ENCODE measurements at places on chromosomes 6 and 20.

- no peak for DNase-seq
Measured at GRCh38 chr6:14542670-14543366, 425.2 kb downstream of the CD83 start.

DNA sequence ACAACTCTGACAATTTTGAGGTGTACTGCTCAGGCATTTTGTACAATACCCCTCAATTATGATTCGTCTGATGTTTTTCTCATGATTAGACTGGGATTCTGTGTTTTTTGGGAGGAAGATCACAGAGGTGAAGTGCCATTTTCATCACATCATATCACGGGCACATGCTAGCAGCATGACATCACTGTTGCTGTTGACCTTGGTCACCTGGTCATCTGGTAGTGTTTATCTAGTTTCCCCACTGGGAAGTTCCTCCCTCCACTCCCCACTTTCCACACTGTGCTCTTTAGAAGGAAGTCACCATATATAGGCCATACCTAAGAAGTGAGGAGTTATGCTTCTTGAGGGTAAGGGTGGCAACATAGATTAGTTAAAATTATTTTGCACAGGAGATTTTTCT lies 20.8 kb downstream of the GCM2 start:
- DNase-seq, result no peak

GRCh38 chr6:148700741-148701311 lies 46.0 kb upstream of the UST start:
- no peak for DNase-seq

DNA sequence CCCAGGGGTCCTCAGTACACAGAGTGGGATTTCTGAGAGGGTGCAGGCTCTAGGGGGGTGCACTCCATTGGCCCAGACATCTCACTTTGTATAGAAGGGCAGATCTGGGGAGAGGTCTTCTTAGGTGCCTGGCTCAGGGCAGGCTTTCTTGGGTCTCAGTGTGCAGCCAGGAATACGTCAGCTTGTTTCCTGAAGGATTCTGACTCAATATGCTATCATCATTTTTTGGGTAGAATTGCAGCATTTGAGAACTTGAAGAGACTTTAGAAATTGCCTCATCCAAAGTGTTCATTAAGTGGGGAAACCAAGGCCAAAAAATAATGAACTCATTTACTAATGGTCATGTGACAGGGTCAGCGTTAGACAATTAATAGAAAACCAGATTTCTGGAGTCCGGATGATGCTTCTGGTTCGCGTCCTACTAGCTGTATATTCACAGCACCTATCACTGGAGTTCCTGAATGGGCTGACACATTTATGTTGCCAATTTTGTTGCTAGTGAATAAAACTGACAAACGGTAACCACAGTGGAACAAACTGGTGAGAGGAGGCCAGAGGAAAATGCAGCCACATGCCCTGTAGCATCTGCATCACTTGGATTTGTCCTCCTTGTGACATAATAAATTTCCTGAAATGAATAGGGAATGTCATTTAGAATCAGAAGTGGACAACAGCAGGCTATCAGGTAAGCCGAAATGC lies 238.9 kb downstream of the TBC1D7 start:
- no peak for DNase-seq

- DNase-seq, result peak; percentile 36
Measured at GRCh38 chr6:52049252-52050050, 38.0 kb downstream of the PKHD1 start.

DNA sequence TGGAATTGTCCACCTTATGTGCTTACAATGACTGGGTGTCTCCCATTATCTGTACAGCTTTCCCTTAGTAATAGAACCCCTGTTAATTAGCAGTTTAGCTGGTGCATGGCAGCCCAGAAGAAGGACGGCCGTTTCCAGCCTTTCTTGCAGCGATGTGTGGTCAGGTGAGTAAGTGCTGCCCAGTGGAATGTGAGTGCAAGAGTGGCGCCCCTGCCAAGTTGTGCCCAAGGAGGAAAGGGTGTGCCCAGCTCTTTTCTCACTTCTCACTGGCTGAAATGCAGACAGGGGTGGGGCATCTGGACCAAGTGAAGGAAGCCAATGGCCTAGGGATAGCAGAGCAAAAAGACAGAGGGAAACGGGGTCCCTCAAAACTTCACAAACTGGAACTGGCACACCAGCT lies 296.8 kb downstream of the PREX1 start:
- DNase-seq, result no peak

GRCh38 chr6:150008588-150008987 lies 16.7 kb downstream of the RAET1L start:
- DNase-seq, result no peak

GRCh38 chr6:160203953-160204352 lies 54.7 kb downstream of the SLC22A2 start:
- no peak for DNase-seq
